ENCODE measurements at places on chromosomes 1 and 21. TPM values are rescaled to one million over a fixed set of nuclear protein-coding genes. Genes with fewer than 3 reads are reported as not detected.

Gene STYXL2
- total RNA-seq, result not detected

Gene S100A8
- 17,245 TPM for total RNA-seq

Gene KRTAP7-1
- not detected for total RNA-seq

Gene FCAMR
- total RNA-seq, result not detected

Gene WDR64
- not detected for total RNA-seq

Gene DLGAP3
- total RNA-seq, result not detected

Gene IL12RB2
- 2.6 TPM for total RNA-seq

Gene ZNF683
- total RNA-seq, result 0.26 TPM

Gene SPATA45
- total RNA-seq, result not detected

Gene LCE4A
- not detected for total RNA-seq

Gene CSF3R
- 6.5 TPM for total RNA-seq

Gene PADI4
- total RNA-seq, result not detected

Gene BACE2
- total RNA-seq, result 51.5 TPM

Gene KCNJ9
- total RNA-seq, result not detected

Gene OR10Z1
- total RNA-seq, result not detected

Gene AUNIP
- 2.5 TPM for total RNA-seq

Gene MPL
- not detected for total RNA-seq

Gene GBP6
- 513 TPM for total RNA-seq

Gene MAP10
- total RNA-seq, result 0.34 TPM

Gene LORICRIN
- total RNA-seq, result not detected

Gene NGF
- total RNA-seq, result 1.9 TPM

Data from esophagus squamous epithelium (tissue), 5 donors.